ENCODE measurements at places on chromosomes 5 and 9. TPM values are rescaled to one million over a fixed set of nuclear protein-coding genes. Genes with fewer than 3 reads are reported as not detected.

Gene SLC22A4
- total RNA-seq = not detected

Gene TLX3
- not detected for total RNA-seq

Gene IFNA2
- total RNA-seq = not detected

DNA sequence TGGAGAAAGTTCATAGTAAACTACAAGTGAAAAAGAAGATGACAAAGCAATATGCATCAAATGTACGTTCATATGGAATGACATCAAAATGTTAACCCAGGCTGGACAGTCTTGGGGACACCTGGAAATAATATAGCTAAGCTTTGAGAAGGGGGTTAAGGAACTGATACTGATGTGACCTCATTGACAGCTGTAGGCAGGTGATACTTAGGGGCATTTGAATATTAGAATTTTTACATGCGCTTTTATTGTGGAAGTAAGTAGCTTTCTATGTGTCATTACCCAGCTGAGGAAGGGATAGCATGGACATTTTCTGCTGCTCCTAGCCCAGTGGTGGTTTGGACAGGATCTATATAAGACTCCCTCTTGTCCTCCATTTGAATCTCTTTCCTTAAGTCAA is 299.7 kb downstream of the CWC27 start:
- no peaks in the 10 kb centered on the region for H3K36me3 ChIP-seq
- no peaks in the 10 kb centered on the region for H3K27me3 ChIP-seq
- DNase-seq = no peak
- H3K4me1 ChIP-seq = peaks cover 53% of the 10 kb centered on the region

- no peak overlapping the region for H3K4me3 ChIP-seq
- H3K4me1 ChIP-seq = no peaks in the 10 kb centered on the region
- no peaks in the 10 kb centered on the region for H3K27me3 ChIP-seq
- DNase-seq = no peak
- no peaks in the 10 kb centered on the region for H3K36me3 ChIP-seq
These were observed 512.3 kb upstream of the DAP start for GRCh38 chr5:11273180-11273903.

- no peak for DNase-seq
- H3K27me3 ChIP-seq = peaks cover 25% of the 10 kb centered on the region
- no peaks in the 10 kb centered on the region for H3K4me1 ChIP-seq
- no peak overlapping the region for H3K4me3 ChIP-seq
These were observed 48.5 kb downstream of the MFAP3 start for GRCh38 chr5:154087260-154087659.

GRCh38 chr5:66993448-66993847 is 203.2 kb downstream of the CD180 start:
- no peak for DNase-seq
- H3K27ac ChIP-seq = no peak overlapping the region

All from activated B cell treated with CpG ODN at 0.5 μM for 24 hours (primary cell).